ENCODE measurements at places on chromosomes 13 and 19.

DNA sequence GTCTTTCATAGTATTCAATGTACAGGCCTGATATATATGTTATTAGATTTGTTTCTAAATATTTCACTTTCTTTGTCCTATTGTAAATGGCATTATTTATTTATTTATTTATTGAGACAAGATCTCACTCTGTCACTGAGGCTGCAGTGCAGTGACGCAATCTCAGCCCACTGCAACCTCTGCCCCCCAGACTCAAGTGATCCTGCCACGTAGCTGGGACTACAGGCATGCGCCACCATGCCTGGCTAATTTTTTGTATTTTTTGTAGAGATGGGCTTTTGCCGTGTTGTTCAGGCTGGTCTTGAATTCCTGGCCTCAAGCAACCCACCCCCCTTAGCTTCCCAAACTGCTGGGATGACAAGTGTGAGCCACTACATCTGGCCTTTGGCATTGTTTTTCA lies 5.4 kb upstream of the GAS6 start:
- DNase-seq: no peak

GRCh38 chr13:27500806-27501534 lies 50.6 kb upstream of the MTIF3 start:
- no peak for DNase-seq

DNA sequence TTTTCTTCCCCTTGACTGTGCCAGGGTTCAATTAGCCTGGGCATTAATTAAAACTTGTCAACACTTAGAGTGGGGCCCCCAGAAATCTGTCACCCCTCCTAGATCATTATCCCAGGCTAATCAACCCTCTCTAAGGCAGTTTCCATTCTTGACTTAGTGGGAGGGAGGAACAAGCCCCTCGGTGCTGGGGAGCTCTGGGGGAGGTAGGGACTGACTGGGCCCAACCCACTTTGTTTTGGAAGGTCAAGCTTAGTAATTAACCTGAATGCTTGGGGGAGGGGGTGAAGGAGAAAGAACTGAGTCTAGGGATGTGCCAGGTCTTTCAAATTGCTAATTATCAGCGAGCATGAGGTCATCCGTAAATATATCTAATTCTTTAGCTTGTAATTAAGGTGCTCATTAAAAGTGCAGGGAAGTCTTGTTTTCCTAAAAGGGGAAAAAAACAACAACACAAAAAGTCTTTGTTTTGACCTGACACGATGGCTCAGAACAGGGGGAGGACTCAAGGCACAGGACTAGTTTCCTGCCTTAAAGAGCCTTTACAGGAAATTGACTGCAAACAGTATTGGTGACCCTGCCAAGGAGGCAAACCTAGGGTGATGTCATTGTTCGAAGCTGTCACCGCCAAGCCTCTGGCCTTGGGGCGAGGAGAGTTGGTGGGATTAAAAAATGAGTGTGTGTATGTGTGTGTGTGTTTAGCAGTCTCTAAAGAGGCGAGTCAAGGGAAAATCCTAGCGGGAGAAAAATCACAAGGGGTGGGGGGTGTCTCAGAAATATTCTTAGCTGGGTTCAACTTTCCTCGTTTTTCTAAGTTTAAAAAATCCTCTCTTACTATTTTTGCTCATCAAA lies 19.4 kb downstream of the ACTN4 start:
- peak; percentile 93 for DNase-seq

DNA sequence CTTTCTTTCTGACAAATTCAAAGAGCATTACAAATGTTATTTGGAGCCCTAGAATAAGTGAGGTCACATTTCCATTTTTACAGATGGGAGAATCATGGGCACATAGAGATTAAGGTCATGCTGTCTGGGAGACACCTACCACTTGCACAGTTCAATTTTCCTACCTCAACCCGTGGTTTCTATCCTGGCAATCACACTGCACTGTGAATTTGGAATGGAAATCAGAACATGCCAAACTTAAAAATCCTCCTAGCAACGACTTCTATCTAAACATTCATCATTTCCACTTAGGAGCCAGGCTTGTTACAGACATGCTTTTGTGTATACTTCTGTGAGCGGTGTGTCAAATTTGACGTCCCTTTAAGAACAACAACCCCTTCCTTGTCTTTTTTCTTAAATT lies 251.5 kb downstream of the DNAJC15 start:
- peak; percentile 36 for DNase-seq

- no peak for DNase-seq
Observed at GRCh38 chr13:20475927-20476691, 49.5 kb downstream of the CRYL1 start.

- DNase-seq: no peak
Observed at GRCh38 chr19:21323000-21323399, 6.2 kb downstream of the ZNF708 start.

GRCh38 chr19:7294558-7295212 lies 471 bp upstream of the INSR start:
- peak; percentile 65 for DNase-seq

DNA sequence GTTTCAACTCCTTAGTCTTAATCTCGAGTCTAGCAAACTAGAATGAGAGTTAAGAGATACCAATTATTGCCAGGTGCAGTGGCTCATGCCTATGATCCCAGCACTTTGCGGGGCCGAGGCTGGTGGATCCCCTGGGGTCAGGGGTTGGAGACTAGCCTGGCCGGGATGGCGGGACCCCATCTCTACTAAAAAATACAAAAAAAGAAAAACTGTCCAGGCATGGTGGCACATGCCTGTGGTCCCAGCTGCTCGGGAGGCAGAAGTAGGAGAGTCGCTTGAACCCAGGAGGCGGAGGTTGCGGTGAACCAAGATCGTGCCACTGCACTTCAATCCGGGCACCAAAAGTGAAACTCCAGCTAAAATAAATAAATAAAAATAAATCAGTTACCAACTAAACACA lies 1119.5 kb upstream of the ATXN8OS start:
- DNase-seq: no peak

DNA sequence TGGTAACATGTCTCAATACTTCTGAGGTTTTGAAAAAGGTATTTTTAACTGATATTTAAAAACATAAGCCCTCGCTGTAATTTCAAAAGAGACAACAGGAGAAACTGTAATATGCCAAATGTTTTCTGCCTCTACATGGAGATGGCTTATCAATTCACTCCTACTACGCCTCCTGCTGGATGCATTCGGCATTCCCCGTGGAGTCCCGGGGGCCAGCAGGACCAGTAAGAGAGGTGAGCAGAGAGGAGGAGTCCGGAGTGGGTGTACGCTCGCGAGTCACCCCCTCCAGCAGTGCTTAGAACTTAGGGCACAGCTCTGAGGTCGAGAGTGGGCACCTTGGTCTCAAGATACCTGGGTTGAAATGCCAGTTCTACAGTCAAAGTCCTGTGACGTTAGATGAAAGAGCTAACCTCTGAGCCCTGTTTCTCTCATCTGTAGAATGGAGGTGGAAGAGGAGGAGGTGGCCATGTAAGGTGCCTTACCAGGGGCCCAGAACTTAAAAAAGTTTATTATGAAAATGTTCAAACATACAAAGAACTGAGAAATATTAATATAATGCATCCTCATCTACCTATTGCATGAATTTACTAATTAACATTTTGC lies 110.2 kb downstream of the STK24 start:
- peak; percentile 65 for DNase-seq

DNA sequence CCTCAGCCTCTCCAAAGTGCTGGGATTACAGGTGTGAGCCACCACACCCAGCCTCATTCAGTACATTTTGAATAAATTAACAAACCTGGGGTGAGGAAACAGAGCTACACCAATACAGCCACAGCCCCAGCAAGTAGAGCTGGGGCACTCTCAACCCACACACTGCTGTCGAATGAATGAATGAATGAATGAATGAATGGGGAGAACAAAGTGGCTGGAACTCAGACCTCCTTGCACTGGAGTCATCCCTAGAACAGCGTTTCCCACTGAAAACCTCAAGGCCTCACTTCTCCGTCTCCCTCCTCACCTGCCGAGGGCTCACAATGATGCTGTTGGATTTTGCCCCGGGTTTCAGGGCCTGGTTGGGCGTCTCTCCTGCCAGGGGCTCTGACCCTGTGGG lies 2.8 kb downstream of the ERCC1 start:
- no peak for DNase-seq

DNA sequence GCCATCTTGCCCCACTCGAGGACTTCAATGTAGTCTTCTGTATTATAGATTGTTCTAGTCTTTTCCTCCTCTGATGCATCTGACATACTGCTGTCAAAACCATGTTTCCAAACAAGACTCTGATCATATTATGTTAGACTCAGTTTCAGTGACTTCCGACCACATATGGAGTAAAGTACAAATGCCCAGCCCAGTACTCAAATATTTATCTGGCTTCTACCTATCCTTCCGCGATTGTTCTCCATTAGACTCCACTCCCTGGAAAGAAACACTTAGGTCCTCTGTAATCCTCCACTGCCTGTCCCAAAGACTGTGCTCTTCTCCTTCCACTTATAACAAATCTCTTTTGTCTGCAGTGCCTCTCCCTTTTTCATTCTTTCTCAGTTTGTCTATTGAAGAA lies 439.5 kb downstream of the EFNB2 start:
- DNase-seq: no peak

DNA sequence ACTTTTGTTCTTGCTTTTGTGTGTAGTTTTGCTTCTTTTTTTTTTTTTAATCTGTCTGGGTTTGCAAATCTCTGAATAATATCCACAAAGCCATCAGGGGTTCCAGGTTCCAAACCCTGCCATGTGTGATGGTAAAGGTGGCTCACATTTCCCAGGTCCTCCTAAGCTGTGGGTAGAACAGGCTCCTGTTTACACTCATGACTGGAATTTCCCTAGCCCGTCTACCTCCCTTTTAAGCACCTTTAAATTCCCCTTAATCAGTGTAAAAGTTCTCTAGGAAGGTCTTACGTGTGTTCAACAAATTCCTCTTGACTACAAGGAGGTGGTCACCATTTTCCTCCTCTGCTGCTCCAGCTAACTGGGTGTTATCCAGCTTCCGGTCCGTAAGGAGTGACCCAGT lies 62.8 kb downstream of the EFNB2 start:
- no peak for DNase-seq

GRCh38 chr19:16537111-16537510 lies 5.1 kb downstream of the CHERP start:
- no peak for DNase-seq

DNA sequence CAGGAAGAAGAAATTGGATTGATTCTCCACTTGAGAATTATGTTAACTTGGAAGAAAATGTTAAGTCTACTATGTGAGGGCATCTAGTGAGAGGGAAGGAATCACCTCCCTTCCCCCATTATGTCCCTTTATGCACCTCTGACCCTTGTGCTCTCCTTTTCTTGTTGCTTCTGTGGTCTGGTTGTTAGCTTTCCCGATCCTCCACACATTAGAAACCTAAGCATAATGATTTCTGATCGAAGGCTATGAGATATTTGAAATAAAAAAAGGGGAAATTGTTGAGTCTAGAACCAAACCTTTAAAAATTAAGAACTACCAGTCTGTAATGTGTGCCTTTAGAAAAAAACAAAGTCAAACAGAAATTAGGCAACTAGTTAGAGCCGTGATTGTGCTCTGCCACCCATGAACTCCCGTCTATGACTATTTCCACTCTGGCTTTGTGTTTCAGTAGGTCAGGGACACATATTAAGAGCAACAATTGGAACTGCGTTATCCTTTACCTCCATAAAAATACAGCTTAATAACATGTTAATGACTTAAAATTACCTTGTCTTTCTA lies 463 bp upstream of the GPC6 start:
- DNase-seq: peak; percentile 38

- no peak for DNase-seq
Observed at GRCh38 chr13:94182185-94182761, 297.2 kb downstream of the DCT start.

DNA sequence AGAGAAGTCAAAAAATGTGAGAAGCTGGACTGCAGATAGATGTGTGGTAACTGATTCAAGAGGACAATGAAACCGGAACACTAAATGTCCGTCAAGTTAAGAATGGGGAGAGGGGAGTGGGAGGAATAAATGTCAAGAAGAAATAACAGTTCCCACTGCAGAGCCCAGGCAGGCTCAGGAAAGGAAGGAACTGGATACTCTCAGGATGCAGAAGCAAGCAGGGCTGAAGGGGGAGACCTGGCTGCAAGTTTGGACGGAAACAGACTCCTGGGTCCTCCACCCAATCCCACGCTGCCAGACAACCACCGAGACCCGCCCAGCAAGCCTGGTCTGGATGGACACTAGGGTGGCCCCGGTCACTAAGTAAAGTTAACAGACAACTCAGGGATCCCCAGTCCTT lies 18.1 kb downstream of the TUBGCP3 start:
- no peak for DNase-seq

DNA sequence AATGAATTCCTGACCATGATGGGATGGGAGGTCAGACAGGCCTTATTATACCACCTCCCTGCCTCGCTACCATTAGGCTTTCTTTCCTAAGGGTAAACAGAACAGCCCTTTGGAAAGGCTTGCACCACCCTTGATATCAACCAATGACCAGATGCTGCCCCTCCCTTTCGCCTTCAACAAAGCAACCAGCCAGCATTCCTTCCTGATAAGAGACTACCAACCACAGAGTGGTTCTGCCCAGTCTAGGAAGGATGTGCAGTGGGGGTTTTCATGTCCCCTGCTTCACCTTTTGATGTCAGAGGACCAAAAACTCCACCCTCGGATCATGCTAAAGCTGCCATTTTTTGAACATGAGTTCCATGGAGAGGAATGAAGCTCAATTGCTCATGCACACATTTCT lies 21.7 kb downstream of the TEX30 start:
- no peak for DNase-seq

- no peak for DNase-seq
Observed at GRCh38 chr13:21054313-21054712, 7.1 kb downstream of the LATS2 start.

DNA sequence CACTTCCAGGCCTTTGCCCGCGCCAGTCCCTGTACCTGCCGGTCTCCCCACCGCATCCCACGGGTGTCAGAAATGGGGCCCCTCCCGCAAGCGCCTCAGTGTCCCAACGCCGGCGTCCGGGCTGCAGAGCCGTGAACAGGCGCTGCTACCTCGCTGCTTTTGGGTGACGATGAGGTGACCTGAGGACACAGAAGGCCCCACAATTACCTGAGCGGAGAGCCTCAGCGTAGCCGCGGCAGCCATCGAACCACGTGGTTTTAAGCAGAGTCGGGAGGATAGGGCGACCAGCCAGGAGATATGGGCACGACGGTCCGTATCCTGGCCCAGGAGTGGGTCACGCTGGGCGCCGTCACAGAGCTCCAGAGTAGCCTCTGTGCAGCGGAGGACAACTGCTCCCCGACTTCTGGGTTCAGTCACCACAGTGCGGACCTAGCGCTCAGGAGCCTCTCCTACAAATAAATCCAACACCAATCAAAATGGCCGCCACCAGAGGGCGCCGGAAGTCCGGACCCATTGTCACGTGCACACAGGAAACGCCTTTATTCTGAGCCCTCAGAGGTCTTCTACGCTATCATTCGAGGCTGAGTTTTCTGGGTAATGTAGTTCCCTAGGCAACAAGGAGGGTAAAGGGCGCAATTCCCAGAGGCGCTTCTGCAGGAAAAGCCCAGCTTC lies at the start of gene ZNF814:
Gene ZNF814, minus strand, starts transcription at position 478 of the 672 bp plus-strand sequence. Its CDS starts 235 bp downstream, at position 243.
- peak; percentile 90 for DNase-seq

GRCh38 chr19:11414544-11414943 lies 4.6 kb downstream of the RGL3 start:
- no peak for DNase-seq

- no peak for DNase-seq
Observed at GRCh38 chr13:72261732-72262131, 394.7 kb upstream of the DACH1 start.

- DNase-seq: no peak
Observed at GRCh38 chr13:109794095-109794494, 7.7 kb upstream of the IRS2 start.
